ENCODE measurements at places on chromosomes 1 and 21.

DNA sequence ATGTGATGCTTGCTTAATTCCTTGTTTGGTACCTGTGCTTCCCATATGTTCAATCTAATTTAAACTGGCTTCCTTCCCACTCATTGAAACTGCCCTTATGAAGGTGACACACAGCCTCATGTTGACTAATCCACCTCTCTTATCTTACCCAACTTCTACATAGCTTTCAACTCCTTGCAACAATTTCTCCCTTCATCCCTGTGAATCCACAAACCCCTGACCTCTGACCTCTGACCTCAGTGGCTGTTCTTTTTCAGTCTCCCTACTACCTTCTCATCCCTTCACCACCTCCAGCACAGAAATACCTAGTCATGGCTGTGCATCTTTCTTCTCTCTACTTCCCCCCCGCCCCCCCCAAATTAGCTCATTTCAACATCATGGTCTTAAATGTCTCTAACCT lies 144.5 kb downstream of the TTLL7 start:
- DNase-seq, result no peak

- no peak for DNase-seq
Observed at GRCh38 chr21:35256468-35256988, 207.4 kb upstream of the RUNX1 start.

GRCh38 chr21:41612674-41613532 lies 104.9 kb upstream of the TMPRSS2 start:
- peak; percentile 61 for DNase-seq

DNA sequence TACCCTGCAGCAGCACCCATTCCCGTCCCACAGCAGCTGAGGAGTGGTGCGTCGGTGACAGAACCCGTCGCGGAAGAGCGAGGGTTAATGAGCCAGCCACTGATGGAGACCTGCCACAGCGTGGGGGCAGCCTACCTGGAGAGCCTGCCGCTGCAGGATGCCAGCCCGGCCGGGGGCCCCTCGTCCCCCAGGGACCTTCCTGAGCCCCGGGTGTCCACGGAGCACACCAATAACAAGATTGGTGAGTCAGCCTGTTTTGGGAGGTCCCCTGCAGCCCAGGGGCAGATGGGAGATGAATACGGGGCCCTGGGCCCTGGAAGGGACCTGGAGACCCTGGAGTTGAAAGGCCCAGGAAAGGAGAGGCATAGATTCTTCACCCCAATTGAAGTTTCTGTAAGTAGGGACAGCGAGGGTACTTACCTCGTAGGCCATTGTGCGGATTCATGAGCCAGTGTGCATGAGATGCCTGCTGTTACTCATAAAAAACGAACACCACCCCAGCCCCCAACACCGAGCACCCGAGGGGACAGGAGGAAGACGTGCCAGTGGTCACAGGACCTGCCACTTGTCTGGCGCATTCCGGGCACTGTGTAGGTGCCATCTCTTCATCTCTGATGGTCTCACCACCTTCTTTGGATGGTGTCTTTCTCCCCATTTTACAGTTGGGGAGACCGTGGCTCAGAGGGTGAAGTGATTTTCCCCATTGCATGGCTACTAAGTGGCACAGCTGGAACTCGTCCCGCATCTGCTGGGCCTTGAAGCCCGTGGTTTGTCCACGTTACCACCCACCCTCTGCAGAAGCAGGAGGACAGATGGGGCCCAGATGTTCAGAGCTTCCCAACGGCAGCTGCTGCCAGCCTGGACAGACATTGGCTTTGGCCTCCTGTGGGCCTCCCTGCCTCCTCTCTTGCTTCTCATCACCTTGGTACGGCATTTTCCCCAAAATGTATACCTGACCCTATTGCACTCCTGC lies 28.3 kb upstream of the TNFRSF1B start:
- DNase-seq, result no peak

DNA sequence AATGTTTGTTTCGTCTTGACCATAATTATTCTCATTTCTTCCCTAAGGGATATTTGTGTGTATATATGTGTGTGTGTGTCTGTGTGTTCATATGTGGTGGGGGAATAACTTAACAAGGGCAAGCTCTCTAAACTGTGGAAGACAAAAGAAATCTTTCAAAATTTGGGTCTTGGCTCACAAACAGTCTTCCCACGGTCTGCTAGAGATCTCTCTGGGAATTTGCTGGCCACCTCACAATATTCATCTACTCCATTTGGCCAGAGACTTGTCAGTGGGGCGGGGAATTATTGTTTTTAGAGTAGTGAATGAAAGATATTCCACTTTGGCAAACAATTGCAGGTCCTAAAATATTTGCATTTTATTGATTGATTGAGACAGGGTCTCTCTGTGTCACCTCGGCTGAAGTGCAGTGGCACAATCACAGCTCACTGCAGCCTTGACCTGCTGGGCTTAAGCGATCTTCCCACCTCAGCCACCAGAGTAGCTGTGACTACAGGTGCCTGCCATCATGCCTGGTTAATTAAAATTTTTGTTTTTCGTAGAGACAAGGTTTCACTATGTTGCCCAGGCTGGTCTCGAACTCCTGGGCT lies 8.0 kb upstream of the EIF2B3 start:
- DNase-seq, result no peak

DNA sequence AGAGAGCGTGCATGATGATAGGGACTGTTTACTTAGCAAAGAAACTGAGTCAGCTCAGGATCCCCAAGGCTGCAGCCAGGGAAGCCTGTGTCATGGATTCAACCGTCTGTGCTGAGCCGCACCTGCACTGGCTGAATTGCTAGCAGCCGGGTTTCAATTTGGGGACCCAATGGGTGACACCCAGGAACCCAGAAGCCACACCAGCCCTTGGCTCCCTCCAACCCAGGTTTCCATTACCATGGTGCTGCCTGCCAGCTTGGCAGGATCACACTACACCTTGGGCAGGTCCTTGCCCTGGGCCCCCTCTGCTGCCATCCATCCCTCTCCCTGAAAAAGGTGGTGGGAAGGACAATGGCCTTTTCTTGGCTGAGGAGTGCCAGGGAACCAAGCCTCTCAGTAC lies 64.0 kb upstream of the CLDN14 start:
- peak; percentile 38 for DNase-seq

- DNase-seq, result no peak
Observed at GRCh38 chr1:32972814-32973428, 8.3 kb upstream of the RNF19B start.

DNA sequence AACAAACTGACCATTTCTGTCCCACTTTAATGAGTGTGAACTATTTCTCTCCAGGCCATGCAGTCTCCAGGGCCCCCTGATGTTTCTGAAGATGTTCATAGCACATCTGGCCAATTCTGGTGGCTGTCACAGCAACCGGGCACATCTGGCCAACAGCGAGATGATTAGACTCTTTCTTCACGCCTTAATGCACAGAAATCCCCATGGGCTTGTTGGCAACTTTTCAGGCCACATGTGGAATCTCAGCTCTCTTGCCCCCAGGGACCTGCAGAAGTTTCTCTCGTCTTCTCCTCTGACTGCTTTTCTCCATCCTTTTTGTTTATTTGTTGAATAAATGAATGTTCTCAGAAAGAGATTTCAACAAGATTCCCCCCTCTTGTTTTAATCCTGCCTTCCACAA lies 71.2 kb upstream of the HMGB4 start:
- DNase-seq, result no peak

GRCh38 chr1:21201650-21202049 lies 25.0 kb upstream of the EIF4G3 start:
- DNase-seq, result no peak

DNA sequence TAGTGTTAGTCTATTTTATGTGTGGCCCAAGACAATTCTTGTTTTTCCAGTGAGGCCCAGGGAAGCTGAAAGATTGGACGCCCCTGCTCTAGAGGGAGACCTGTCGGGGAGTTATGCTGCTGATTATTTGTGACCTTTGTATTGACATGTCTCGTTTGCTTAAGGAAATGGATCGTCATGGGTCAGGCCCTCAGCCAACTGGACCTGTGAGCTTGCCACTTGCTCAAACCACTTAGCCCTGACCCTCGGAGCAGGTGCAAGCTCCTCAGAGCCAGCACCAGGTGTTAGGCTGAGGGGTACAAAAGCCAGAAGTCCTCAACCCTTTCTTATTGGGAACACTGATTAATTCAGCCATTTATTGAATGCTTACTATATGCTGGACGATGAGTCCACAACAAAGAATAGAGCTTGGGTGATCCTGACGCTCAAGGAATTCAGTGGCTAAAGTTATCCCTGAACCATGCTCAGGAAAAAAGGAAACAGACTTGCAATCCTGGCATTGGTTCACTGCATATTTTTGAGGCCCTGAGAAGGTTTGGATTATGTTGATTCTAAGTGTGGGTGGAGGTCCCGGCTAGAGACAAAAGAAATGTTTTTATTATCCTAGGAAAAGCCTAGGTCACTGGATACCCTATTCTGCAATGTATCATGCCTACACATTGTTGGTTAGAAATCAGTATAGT lies 19.0 kb downstream of the TGFB2 start:
- no peak for DNase-seq

DNA sequence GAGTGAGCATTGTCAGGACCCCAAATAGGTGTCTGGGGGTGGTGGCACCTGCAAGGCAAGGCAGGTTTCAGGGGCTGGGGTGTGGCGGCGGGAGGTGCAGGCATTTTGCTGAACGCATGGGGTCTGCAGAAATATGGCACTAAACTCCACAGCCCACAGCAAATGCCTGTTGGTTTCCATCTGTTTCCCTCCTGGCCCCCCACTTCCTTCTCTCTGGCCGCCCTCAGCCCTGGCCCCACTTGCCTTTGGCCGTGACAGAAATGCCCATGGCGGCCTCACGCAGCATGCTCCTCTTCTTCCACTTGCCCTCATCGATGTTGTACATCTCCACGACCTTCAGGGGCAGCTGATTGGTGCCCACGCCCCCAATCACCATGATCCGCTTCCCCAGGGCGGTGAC lies 13.7 kb downstream of the KLHDC8A start:
- no peak for DNase-seq

DNA sequence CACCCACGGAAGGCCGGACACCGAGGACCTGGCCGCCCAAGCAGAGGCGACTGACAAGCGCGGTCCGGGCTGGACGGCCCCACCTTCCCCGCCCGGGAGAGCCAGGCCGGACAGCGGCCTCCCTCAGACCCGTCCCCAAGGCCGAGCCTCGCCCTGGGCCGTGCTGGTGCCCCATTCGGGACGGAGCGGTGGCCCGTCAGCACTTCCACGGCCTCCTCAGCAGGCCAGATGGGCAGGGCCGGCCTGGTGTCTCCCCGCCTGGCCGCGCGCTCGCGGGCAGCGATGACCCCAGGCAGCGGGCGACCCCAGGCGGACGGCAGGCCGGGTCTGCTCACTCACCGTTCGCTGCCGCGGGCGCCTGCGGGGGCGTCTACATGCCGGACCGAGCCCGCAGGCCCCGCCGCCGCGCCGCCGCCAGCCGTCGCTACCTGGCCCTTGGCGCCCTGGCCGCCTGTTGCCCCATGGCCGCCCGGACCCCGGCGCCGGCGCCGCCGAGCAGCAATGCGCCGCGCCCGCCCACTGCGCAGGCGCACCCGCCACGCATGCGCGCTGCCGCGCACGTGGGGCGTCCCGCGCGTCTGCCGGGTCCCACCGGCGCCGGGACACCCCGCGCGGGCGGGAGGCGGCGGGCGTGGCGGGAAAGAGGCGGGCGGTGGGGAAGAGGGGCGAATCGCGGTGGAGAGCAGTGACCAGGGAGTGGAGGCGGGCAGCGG lies at the start of gene NADK:
TSS of gene NADK (minus strand) at position 521 of the 713 bp plus-strand sequence. CDS start 13,064 bp downstream, outside the sequence.
- peak; percentile 90 for DNase-seq

GRCh38 chr1:204134103-204134502 lies 17.7 kb downstream of the ETNK2 start:
- DNase-seq, result no peak

DNA sequence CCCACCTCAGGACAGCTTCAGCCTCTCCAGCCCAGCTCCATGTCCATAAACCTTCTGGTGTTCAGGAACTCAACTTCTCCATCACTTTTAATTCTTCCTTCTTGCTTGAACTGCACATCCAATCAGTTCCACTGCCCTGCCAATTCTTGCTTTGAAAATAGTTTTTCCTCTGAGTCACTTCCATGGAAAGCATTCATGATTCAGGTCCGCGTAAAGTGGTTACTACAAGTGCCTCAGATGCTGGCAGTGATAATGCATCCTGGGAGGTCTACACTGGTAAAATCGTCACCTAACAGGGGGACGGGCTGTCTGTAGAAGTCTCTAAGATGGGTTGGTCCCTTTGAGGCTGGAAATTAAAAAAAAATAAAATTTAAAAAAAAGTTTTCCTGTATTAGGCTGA lies 25.9 kb upstream of the RCAN1 start:
- no peak for DNase-seq

- DNase-seq, result no peak
Observed at GRCh38 chr1:104874044-104874443, 1124.3 kb downstream of the AMY1C start.

DNA sequence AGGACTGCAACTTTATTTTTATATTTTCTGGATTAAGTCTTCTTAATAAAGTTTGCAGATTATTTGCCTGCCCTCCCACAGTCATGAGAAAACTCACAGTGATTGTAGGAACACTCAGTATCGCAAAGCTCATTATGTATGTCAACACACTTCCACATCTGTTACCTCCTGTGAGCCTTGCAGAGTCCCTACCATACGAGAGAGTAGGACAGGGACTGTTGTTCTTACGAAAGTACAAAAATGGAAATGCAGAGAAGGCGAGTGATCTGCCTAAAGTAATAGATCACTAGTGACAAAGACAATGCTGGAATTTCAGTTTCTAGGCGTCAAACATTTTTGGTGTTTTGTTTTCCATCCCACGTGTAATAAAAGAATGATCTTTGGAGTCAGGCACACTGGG lies 131.7 kb downstream of the SYT2 start:
- DNase-seq, result no peak

DNA sequence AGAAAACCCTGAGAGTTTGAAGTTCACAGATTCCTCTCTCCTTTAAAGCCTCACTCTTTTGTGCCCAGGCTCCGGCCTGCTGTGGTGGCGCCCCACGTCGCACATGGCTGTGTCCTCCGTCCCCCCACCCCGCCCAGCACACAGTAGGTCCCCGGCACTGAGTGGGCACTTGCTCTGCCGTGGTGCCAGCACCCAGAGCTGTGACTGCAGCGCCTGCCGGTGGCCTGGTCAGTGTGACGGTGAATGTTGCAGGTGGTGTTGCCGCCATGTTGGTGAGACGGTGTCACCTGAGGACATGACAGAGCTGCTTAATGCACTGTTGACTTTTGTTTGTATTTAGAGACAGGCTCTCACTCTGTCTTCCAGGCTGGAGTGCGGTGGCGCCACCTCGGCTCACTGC lies 3.4 kb downstream of the ATAD3C start:
- no peak for DNase-seq

GRCh38 chr1:238606896-238607295 lies 716.2 kb upstream of the ZP4 start:
- no peak for DNase-seq

DNA sequence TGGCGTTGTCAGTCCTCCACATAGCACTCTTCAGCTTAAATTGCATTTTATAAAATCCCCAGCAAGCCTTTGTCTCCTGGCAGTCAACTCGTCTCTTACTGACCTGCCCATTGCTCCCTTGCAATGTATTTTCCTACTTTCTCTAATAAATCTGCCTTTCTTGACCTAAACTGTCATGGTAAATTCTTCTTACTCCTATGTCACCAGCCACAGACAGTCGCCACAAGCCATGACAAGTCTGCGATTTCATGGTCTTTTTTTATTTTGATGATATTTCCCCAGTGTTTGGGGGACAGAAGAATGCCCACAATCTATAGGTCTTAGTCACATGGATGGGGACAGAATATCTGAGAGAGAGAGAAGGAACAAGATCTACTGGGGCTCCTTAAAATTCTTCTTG lies 8.4 kb downstream of the IFNAR2 start:
- no peak for DNase-seq

Data from activated CD8-positive, alpha-beta memory T cell treated with anti-CD3 and anti-CD28 coated beads for 24 hours (primary cell).